COLO829 (cell line): ENCODE measurements at places on chromosomes 7 and 10.

DNA sequence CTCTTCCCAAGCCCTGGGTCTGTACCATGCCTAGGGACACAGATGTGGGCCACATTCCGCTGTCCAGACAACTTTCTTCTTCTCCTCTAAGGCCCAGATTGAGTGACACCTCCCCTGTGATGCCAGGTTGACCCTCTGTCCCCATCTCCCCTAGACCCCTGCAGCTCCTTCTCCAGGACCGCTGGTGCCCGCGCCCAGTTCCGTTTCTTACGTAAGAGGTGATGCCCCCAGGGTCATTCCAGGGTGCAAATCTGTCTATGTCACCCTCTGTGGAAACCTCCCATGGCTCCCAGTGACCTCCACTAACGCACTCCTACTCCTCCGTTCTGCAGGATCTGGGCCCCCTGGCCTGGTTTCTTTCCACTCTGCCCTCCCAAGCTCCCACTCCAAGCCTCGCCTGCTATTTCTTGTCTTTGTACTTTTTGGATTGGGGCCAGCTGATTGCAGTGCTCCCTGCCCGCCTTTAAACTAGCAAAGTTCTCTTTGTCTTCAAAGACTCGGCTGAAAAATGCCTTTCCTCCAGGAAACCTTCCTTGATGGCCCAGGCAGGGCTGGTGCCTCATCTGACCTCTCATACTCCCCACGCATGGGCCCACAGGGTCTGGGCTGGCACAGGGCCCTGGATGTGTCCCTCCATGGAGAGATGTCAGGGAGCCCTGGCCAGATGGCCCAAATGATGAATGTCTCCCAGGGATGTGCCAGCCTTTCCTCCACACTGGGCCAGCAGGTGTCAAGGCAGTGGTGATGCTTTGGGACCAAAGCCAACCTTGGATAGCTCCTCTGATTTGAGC lies 21.3 kb upstream of the ELN start:
- no peak for DNase-seq

DNA sequence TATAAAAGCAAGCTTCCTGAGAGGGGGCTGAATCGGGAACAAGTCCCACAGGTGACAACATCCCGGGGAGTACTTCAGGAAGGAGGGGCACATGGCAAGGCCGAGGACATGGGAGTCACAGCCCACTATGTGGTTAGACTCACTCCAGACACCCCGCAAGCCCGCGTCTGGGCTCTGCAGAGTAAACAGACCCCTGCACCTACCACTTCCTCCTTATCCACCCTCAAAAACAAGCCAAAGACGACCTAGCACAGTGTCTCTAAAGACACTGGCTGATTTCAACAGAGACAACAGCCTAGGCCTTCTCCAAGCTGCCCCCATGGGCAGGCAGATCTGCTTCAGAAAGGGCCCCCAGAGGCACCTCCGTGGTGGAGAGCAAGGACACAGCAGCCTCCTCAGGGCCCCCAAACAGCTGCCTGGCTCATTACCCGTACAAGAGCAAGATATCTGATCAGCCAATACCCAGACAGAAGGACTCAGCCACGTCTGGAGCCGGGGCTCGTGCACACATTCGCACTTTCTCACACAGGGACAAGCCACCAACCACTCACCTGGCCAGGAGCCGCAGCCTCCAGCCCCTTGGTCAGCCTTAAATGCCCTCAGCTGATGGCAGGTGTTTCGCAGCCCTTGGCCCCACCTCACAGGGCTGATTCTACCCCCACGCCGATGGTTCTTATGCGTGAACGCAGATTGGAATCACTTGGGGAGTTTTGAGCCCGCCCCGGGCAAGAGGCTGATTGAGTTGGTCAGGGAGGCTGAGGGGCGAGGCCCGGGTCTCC lies 10.7 kb upstream of the KPNA7 start:
- no peak for DNase-seq

DNA sequence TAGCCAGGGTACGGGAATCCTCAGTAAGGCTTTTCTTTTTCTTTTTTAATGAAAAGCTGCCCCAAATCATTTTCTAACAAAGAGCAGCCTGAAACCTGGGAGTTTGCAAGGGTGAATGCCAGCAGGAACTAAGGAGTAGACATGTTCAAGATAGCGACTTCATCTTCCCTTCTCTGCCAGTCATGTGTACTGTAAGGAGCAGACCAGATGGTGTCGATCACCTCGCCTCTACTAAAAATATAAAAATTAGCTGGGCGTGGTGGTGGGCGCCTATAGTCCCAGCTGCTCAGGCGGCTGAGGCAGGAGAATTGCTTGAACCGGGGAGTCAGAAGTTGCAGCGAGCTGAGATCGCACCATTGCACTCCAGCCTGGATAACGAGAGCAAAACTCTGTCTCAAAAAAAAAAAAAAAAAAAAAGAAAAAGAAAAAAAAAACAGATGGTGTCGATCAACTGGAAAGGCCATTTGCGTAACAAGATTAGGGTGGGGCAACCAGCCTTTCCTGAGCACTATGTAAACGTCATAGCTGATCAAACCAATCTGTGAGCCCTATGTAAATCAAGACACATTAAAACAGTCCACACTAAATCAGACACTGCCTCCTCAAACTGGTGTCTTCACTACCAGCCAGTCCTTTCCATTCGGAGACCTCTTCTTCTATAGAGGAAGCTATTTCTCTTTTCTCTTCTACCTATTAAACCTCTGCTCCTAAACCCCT lies 33.8 kb downstream of the NOLC1 start:
- no peak for DNase-seq

DNA sequence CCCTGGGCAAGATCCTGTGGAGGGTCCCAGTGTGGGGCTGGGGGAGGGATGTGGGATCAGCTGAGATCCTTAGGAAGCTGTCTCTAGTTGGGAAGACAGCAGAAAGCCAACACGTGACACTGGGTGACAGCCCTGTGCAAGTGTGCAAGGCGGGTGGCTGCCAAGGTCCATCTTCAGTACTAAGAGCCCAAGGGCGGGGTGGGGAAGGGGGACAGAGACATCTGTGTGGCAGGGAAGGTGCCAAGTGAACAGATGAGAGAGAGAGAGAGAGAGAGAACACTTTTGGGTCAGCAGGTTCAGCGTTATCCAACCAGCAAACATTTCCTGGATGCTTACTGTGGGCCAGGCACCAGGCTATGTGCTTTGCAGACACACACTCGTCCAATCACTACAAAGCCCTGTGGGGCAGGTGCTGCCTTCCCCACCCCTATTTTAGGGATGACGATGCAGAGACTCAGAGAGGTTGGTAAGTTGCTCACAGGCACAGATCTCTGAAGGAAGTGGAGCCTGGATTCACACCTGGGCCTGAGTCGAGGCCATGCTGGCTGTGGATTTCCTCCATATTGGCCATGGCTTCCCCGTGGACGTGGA lies 135.7 kb downstream of the GRK5 start:
- no peak for DNase-seq

- DNase-seq = no peak
Measured at GRCh38 chr10:70355051-70356021, 27.1 kb downstream of the LRRC20 start.

DNA sequence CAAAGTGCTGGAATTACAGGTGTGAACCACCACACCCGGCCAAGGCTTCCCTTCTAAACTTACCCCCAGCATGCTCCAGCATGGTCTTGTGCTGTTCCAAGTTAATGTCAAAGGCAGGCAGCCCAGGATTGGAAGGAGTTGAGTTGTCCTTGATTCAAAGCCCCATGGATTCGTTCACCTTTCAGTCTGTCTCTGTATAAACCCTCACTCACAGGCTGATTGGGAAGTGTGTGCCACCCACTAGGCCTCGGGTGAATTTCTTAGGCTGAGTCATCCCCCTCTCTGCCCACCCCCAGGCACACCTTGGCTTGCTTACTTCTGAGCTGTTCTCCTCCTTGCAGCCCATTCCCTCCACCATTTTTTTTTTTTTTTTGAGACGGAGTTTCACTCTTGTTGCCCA lies 13.3 kb upstream of the PRDX3 start:
- no peak for DNase-seq

- DNase-seq = no peak
Measured at GRCh38 chr7:114317450-114318098, 97.0 kb upstream of the FOXP2 start.

DNA sequence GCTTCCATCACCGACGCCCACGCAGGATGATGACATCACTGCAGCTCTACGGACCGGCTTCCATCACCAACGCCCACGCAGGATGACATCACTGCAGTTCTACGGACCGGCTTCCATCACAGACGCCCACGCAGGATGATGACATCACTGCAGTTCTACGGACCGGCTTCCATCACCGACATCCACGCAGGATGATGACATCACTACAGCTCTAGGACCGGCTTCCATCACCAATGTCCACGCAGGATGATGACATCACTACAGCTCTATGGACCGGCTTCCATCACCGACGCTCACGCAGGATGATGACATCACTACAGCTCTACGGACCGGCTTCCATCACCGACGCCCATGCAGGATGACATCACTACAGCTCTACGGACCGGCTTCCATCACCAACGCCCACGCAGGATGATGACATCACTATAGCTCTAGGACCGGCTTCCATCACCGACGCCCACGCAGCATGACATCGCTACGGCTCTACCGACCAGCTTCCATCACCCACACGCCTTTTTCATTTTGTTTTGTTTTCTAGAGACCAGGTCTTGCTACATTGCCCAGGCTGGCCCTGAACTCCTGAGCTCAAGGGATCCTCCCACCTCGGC lies 29.5 kb downstream of the GPER1 start:
- DNase-seq = no peak

- DNase-seq = no peak
Measured at GRCh38 chr10:50618624-50619023, 5.1 kb downstream of the SGMS1 start.

- DNase-seq = no peak
Measured at GRCh38 chr10:131402771-131403650, 91.5 kb upstream of the TCERG1L start.

- DNase-seq = no peak
Measured at GRCh38 chr7:151726652-151727578, 150.0 kb downstream of the PRKAG2 start.

DNA sequence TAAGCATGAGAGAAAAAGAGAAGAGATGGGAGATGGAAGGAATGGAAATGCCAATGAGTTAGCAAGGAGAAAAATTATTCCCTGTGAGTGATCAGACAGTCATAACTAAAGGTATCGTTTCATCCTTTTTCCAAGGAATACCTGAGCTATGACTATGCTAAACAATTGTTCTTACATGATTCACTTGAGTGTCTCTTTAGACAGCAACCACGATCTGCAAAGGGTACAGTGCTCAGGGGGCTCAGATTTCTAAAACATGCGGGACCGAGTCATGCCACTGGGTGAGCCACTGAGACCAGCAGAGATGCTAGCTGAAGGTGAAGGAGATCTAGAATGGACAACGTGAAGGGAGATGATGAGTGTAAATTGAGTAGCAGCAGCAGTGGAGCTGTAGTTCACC lies 78.0 kb upstream of the CTTNBP2 start:
- DNase-seq = no peak

GRCh38 chr7:155799514-155799913 lies 12.7 kb downstream of the SHH start:
- DNase-seq = no peak

DNA sequence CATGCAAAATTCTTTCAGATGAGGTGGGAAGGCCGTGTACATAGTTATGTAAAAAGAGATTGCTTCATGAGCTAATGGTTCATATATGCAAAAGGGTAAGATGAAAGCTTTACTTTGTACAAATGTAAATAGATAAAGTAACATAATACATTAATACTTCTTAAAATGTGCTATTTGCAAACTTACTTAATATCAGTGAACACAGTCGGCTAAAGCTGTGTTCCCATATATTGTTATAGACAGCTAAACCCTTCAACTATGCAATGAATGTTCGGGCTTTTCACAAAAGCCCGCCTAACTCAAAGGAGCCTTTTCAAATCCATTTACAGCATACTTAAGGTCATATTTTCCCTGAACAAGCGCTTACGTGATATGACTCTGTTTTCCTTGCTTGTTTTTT lies 340.6 kb upstream of the GALNT17 start:
- no peak for DNase-seq

DNA sequence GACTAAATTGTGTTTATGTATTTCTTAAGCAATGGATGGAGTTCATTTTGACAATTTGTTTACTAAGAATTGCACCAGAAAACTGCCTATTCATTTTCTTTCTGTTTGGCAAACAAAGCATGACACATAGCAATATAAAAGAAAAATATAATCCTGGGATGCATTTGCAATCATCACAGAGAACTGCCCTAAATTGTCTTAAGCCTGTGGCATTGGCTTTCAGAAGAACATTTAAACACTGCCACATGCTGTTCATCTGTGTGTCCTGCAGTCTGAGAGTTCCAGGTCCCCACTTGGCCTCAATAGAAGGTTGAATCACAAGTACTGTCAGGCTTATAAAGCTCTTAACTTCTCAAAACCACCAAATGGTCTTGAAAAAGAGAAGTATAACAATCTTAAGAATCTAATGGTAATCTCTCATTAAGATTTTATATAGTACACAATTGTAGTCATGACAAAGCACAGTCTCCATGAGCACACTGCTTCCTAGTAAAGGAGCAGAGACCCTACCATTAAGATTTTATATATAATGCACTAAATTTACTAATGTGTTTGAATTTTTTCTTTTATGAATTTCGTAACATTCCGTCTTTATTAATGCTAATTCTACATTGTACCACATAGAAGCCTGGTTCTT lies 29.9 kb downstream of the RNLS start:
- peak; percentile 20 for DNase-seq

DNA sequence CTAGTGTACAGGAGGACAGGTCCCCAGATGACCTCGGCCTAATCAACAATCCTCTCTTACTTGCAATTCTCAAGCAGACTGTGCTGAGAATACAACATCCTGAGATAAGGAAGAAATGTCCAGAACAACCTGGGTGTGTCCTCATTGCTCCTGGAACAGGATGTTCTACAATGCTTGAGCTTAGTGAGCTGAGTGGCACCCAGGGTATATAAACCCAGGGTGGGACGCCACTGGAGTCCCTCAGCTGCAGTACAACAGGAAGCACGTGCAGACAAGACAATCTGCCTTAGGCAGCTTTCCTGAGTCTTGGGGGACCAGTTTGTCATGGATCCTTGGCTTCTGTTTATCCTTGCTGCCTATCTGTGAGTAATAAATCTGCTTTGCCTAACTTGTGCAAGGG lies 27.7 kb upstream of the SLC25A13 start:
- no peak for DNase-seq

DNA sequence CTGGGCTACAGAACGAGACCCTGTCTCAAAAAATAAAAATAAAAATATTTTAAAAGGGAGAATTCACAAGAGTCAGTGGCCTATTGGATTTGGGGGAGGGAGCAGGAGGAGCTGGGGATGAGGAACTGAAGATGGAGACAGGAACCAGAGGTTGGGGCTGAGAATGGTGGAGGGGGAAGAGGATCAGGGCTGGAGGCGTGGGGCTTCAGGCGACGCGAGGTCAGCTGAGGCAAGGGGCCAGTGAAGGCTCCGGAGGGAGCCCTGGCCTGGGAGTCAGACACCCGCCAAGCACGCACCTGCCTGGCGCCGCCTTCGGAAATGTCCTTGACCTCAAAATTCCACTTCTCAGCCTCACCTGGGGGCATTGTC lies 671 bp upstream of the CLEC2L start:
- no peak for DNase-seq

DNA sequence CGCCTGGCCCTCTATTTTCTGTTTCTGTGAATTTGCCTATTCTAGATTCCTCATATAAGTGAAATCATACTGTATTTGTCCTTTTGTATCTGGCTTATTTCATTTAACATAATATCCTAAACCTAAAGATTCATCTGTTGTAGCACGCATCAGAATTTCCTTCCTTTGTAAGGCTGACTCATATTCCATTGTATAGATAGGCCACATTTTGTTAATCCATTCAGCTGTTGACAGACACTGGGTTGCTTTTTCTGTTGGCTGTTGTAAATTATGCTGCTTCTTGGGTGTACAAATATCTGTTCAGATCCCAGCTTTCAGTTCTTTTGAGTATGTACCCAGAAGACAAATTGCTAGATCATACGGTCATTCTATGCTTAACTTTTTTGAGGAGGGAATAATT lies 28.8 kb upstream of the CUL1 start:
- no peak for DNase-seq
